ENCODE measurements at places on chromosomes 4 and X. TPM values are rescaled to one million over a fixed set of nuclear protein-coding genes. Genes with fewer than 3 reads are reported as not detected.
A peak's percentile ranks its signal among the peaks of the same experiment; 100 is the strongest.

The SCML2 gene
- total RNA-seq, result 1.8 TPM

GRCh38 chr4:2871911-2872310 lies 28.3 kb downstream of the ADD1 start:
- DNase-seq, result no peak

DNA sequence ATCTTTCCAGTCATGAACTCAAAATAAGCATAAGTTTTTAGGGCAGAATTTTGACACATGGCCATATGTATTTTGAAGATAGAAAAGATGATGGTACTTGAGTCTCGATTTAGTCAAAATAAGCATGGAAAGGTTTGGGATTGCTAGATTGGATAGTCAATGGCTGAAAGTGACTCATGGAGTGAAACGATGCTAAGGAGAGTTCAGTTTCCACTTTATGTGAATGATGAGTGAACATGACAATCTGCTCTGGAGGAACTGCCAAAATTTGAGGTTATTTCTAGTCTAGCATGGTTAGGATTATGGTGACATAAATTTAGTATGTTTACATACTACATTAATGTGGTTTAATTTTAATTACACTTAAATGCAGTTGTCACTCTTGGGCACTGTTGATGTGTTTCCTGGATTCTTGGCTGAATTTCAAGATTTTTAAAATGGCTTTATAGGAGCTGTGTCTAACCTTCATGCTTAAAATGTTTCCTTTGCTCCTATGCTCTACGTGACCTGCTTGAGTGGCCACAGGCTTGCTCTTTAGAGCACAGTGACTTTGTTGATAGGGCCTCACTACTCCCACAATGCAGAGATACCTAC lies 17.1 kb downstream of the DDX3X start:
- DNase-seq, result no peak

DNA sequence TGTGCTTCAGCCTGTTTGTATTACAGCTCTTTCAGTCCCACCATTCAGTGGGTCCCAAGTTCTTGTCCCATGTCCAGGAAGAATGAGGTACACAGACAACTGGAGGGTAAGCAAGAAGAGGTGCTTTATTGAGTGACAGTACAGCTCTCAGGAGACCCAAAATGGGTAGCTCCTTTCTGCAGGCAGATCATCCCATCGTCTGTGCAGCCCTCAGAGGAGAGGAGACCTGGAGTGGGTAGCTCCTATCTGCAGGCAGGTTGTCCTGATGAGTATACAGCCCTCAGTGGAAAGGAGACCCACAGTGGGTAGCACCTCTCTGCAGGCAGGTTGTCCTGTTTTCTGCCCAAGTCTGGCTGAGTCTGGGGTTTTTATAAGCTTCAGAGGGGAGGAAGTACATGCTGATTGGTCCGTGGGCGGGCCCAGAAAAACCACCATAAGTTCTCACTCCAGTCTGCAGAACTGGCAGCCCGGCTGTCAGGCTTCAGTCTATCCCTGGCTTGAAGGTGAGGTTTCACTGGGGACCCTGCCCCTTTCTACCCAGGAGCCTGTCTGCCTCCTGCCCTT lies 18.0 kb downstream of the GRK4 start:
- no peak for DNase-seq

- DNase-seq, result peak; percentile 75
These were observed 38.8 kb upstream of the BEX4 start for GRCh38 chrX:103175944-103176753.

Measured in omental fat pad (tissue), 4 donors.